Activated T-helper 2 cell treated with anti-CD3 and anti-CD28 coated beads, Interferon-gamma antibody, Interleukin-2, Interleukin-4, amounts not matched to agents 10 μg/mL and 5 μg/mL and 100 μg/mL, durations not matched to agents 14 hours and 24 hours and 36 hours (primary cell): ENCODE measurements at places on chromosomes 4 and X. TPM values are rescaled to one million over a fixed set of nuclear protein-coding genes. Genes with fewer than 3 reads are reported as not detected.
A peak's percentile ranks its signal among the peaks of the same experiment; 100 is the strongest.

DNA sequence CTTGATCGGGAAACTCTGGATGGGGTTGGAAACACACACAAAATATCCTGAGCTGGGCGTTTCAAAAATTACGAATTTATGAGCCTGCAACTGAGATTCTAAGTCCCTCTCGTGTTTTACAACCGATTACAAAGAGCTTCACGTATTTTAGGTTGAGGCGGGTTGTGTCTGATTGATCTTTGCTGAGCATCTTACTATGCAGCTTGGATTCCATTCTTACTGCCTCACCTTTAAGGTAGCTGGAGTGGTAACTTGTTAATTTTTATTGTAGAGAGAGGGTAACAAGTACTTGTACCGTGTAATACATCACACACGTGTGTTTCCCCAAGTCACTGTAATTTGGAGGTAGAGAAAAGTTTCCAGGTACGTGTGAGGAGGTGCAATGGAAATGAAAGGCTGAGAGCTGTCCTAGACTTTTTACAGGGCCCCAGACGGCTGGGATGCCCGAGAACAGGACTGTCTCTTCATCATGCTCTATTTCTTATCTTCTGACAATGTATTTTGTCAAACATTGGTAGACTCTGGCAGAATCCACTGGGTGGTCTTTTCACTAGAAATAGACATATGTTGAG, 97.8 kb upstream of the TENM3 start:
- DNase-seq: no peak
- peaks cover 61% of the 10 kb centered on the region for H3K27me3 ChIP-seq
- no peaks in the 10 kb centered on the region for H3K36me3 ChIP-seq
- H3K4me1 ChIP-seq: peaks cover 20% of the 10 kb centered on the region

DNA sequence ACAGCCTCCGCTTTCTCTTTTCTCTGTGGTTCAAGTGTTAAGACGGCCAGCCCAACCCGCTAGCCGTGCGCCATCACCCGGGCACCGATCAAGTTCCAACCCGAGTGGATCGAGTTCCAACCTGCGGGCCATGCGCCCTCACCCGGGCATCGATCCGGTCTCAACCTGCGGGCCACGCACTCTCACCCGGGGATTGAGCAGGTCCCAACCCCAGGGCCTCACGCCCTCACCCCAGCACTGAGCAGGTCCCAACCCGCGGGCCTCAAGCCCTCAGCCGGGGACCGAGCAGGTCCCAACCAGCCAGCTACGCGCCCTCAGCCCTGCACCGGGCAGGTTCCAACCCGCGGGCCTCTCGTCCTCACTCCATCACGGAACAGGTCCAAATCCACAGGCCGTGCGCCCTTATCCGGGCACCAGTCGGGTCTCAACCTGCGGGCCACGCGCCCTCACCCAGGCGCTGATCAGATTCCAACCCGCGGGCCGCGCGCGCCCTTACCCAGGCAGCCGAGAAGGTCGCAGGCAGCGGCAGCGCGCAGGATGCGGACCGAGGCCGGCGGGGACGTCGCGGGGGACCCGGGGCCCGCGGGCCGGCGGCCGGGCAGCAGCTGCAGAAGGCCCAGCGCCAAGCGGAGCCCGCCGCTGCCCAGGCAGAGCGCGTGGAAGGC, 443 bp downstream of the GPR143 start:
- no peaks in the 10 kb centered on the region for H3K4me1 ChIP-seq
- no peaks in the 10 kb centered on the region for H3K36me3 ChIP-seq
- H3K27ac ChIP-seq: no peak overlapping the region
- DNase-seq: no peak
- H3K4me3 ChIP-seq: no peak overlapping the region

DNA sequence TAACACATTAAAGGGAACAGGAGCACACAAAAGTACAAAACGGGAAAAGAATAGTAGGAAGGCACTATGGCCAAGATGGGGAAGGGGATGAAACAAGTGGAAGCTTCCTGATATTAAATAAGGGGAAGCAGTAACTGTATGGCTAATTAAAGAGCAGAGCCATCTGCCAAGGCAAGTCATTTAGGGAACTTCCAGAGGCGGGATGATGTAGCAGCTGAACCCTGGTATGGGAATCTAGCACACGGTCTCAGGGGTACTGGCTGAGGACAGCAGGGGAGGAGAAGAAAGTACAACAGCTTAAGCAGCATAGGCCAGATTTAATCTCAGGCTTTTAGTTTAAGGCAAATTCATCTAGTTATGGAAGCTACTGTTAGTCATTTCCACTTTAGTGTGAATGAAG, 59.1 kb downstream of the IGFBP7 start:
- H3K36me3 ChIP-seq: no peaks in the 10 kb centered on the region
- peaks cover 9% of the 10 kb centered on the region for H3K27me3 ChIP-seq
- DNase-seq: no peak
- no peaks in the 10 kb centered on the region for H3K4me1 ChIP-seq
- no peak overlapping the region for H3K4me3 ChIP-seq

Gene SSX3
- not detected in 2 replicates for total RNA-seq

- no peaks in the 10 kb centered on the region for H3K36me3 ChIP-seq
- H3K4me1 ChIP-seq: no peaks in the 10 kb centered on the region
- H3K27ac ChIP-seq: no peak overlapping the region
- no peaks in the 10 kb centered on the region for H3K27me3 ChIP-seq
These were observed 269.1 kb upstream of the ZFP42 start for GRCh38 chr4:187726485-187726884.

- H3K4me3 ChIP-seq: peak overlapping the region; percentile 92
- H3K4me1 ChIP-seq: peaks cover 16% of the 10 kb centered on the region
- DNase-seq: no peak
- no peaks in the 10 kb centered on the region for H3K36me3 ChIP-seq
- peaks cover 47% of the 10 kb centered on the region for H3K27me3 ChIP-seq
These were observed 69.9 kb downstream of the LARP7 start for GRCh38 chr4:112706840-112707207.

DNA sequence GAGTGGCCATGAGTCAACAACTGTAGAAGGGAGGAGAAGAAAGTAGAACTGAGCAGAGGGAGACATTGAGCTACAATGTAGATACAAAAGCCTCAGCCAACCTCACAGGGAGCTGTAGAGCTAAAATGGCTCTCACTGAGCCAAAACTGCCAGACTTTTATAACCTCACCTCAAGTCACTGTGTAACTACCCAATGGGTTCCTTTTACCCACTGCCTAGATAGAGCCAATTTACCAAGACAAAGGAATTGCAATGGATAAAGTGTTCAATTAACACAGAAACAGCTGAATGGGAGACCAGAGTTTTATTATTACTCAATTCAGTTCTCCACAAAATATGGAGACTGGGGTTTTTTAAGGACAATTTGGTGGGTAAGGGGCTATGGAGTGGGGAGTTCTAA, 938.9 kb upstream of the GRIA3 start:
- H3K4me1 ChIP-seq: no peaks in the 10 kb centered on the region
- DNase-seq: no peak
- no peak overlapping the region for H3K27ac ChIP-seq
- no peak overlapping the region for H3K4me3 ChIP-seq
- no peaks in the 10 kb centered on the region for H3K27me3 ChIP-seq
- H3K36me3 ChIP-seq: no peaks in the 10 kb centered on the region

GRCh38 chr4:7034262-7035081, 8.7 kb upstream of the TADA2B start:
- no peak for DNase-seq
- H3K4me3 ChIP-seq: no peak overlapping the region
- peaks cover 22% of the 10 kb centered on the region for H3K36me3 ChIP-seq
- no peaks in the 10 kb centered on the region for H3K4me1 ChIP-seq

Gene HTRA3
- 0.23 TPM in 1 of 2 replicates, not detected in the other for total RNA-seq

Gene LGI2
- not detected in 2 replicates for total RNA-seq

Gene TSPAN6
- not detected in 2 replicates for total RNA-seq

Gene SPATA18
- total RNA-seq: 0.16 TPM in 1 of 2 replicates, not detected in the other

Gene CPLX1
- 0.64 and 0.74 TPM in 2 replicates for total RNA-seq

DNA sequence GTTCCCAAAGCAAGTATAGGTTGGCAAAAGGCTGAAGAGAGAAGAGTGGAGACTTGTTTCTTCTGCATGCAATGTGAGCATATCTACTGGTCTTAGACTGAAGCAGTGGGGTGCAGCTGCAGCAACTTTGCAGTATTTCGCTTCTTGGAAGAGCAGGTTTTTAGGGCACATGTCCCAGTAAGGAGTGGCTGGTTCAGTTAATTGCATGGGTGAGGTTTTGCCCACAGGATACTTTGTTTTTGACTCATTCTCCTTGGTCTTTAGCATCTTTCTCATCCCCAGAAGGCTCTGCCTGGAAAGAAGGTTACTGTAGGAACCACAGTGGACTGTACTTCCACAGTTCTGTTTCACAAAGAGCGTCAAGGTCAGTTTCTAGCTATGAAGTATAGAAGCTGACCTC, 68.0 kb upstream of the NR3C2 start:
- no peaks in the 10 kb centered on the region for H3K36me3 ChIP-seq
- no peak overlapping the region for H3K27ac ChIP-seq
- H3K4me1 ChIP-seq: peaks cover 4% of the 10 kb centered on the region
- DNase-seq: no peak
- no peaks in the 10 kb centered on the region for H3K27me3 ChIP-seq

DNA sequence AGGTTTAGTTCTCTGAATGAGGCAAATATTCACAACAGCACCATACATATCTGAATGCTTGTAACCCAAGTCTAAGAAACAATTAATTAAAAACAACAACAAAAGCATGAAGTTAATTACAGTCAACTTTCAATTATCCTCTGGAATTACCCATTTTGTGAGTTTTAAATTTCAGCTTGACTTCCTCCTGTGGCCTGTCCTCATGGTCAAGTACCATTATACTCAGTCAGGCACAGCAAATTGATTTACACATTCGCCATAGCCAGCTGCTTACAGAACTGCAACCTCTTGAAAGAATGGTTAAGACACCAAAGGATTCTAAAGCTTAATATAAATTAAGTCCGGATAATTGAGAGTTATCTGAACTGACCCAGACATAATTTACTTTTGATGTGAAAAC, 306.5 kb downstream of the CAMK2D start:
- H3K27me3 ChIP-seq: no peaks in the 10 kb centered on the region
- DNase-seq: no peak
- H3K36me3 ChIP-seq: peaks cover 61% of the 10 kb centered on the region
- H3K4me1 ChIP-seq: peaks cover 18% of the 10 kb centered on the region
- no peak overlapping the region for H3K4me3 ChIP-seq
- no peak overlapping the region for H3K27ac ChIP-seq

DNA sequence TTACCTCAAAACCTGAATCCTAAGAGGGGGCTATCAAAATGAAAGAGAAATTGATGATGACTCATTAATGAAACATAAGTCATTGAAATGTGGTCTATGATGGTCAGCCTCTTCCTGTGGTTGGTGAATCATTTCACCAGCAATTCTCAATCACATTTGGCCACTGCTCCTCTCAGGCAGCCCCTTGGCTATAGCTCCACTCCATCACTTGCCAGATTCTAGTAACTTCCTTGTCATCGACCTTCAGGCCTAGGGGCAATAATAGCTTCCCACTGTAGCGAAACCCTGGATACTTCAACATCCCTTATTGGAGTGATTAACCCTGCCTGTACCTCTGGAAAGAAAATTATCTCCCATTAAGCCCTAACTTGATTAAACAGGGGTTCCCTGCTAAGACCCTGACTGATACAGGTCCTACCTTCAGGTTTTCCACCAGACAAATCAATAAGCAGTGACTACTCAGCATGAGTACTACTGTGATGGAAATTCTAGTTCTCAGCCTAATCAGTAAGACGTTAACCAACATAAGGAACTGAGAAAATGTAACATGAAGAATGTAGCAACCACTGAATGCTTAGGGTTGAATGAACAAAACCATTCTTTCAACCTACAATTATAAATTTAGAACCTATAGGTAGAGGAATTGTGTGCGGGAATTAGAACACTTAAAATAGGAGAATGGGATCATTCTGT, 30.4 kb downstream of the ADH7 start:
- peaks cover 10% of the 10 kb centered on the region for H3K27me3 ChIP-seq
- H3K4me1 ChIP-seq: peaks cover 19% of the 10 kb centered on the region
- DNase-seq: no peak
- no peak overlapping the region for H3K4me3 ChIP-seq

- H3K27me3 ChIP-seq: no peaks in the 10 kb centered on the region
- H3K27ac ChIP-seq: no peak overlapping the region
- H3K4me3 ChIP-seq: no peak overlapping the region
- no peaks in the 10 kb centered on the region for H3K4me1 ChIP-seq
- no peak for DNase-seq
- H3K36me3 ChIP-seq: no peaks in the 10 kb centered on the region
These were observed 96.1 kb downstream of the ARHGAP24 start for GRCh38 chr4:85571008-85571407.
